Gastrocnemius medialis (tissue), 4 donors: ENCODE measurements at places on chromosomes 6 and 20.

GRCh38 chr6:168939796-168940195 lies 313.9 kb downstream of the THBS2 start:
- no peak for DNase-seq

DNA sequence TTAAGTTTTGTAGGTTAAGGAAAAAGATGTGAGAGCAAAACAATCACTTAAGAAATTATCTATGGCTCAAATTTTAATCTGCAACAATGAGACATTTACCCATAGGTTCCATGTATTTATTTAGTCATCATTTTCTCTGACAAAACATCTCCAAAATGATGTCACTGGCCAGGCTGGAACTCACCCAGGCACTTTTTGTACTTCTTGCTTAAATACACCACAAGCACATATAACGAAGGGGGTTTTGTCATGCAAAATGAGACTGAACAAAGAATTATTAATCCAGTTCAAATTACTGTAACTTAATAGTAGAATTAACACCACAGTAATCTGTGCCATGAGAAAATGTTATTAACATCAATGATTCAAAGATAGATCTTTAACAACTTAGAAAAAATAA lies 200.5 kb downstream of the PTPRK start:
- no peak for DNase-seq

DNA sequence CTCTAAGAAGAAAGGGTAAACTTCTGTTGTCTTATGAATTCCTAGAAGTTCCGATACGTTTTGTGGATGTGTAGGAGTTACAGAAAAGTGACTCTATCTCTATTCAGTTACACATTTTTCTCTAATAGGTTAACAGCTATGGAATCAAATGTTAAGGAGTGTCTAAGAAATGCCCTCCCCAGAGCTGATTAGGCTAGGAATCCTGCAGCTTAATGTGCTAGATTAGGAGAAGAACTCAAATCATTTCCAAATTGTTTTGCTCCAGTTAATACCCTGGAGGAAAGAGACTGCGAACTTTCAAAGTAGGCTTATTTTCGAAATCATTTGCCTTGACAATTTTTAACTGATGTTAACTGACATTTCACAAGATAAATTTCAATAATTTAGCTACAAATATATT lies 51.9 kb downstream of the IBTK start:
- DNase-seq = no peak

- no peak for DNase-seq
These were observed 43.0 kb upstream of the CD83 start for GRCh38 chr6:14074476-14075094.

- DNase-seq = no peak
These were observed 56.7 kb downstream of the APCDD1L start for GRCh38 chr20:58458342-58459057.

DNA sequence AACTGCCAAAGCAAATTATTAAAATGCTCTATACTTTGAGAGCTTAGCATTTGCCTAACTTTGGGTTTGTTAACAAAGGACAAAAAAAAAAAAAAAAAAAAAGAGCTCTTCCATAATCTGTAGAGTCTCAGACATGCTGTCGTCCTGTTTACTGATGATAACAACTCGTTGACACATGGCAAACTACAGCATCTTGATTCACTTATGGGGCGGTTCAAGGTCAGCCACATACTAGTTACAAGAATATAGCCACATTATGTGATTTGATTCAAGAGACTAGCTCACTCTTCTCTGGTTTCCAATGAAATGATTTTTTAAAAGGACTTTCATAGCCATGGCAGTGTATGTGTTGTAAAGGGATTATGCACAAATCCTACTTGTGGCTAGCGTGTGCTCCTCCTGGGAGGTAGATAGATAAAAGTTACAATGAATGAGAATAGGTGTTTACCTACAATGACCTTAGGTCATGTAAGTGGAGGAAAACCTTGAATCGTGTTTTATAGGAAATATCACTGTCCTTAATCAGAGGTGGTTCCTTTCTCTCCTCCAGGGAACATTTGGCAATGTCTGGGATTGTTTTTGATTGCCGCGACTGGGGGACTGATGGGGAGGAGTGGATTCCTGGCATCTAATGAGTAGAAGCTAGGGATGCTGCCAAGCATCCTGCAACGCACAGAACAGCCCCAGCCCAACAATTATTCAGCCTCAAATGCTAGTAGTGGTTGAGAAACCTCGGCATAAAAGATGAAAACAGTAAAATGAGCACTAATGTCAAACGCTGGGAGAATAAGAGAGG lies 969.2 kb upstream of the SLC35B3 start:
- no peak for DNase-seq

GRCh38 chr6:90123831-90124230 lies 172.8 kb downstream of the BACH2 start:
- DNase-seq = no peak

- DNase-seq = no peak
These were observed 109.6 kb upstream of the TRAF3IP2 start for GRCh38 chr6:111715321-111715720.
